ENCODE measurements at places on chromosomes 2 and 18. TPM values are rescaled to one million over a fixed set of nuclear protein-coding genes. Genes with fewer than 3 reads are reported as not detected.

POLR1A gene
- total RNA-seq, result 29.5 TPM

RAPGEF4 gene
- total RNA-seq, result 1.1 TPM

VWC2L gene
- total RNA-seq, result not detected

ABCG5 gene
- not detected for total RNA-seq

FMNL2 gene
- total RNA-seq, result 0.37 TPM

SP9 gene
- total RNA-seq, result not detected

IL1A gene
- total RNA-seq, result not detected

COLEC12 gene
- 0.11 TPM for total RNA-seq

WDR7 gene
- 42.8 TPM for total RNA-seq

EML6 gene
- 2.1 TPM for total RNA-seq

GAL3ST2 gene
- total RNA-seq, result 0.22 TPM

CRYBA2 gene
- not detected for total RNA-seq

ATP8B1 gene
- total RNA-seq, result 0.25 TPM

RNF125 gene
- total RNA-seq, result 29.0 TPM

MRPL53 gene
- 91.6 TPM for total RNA-seq
